ENCODE measurements at places on chromosomes 3 and 15.

- no peak for DNase-seq
These were observed 54.3 kb downstream of the GSK3B start for GRCh38 chr3:120039642-120040610.

- DNase-seq, result no peak
These were observed 863.3 kb downstream of the IGSF11 start for GRCh38 chr3:118171236-118171852.

DNA sequence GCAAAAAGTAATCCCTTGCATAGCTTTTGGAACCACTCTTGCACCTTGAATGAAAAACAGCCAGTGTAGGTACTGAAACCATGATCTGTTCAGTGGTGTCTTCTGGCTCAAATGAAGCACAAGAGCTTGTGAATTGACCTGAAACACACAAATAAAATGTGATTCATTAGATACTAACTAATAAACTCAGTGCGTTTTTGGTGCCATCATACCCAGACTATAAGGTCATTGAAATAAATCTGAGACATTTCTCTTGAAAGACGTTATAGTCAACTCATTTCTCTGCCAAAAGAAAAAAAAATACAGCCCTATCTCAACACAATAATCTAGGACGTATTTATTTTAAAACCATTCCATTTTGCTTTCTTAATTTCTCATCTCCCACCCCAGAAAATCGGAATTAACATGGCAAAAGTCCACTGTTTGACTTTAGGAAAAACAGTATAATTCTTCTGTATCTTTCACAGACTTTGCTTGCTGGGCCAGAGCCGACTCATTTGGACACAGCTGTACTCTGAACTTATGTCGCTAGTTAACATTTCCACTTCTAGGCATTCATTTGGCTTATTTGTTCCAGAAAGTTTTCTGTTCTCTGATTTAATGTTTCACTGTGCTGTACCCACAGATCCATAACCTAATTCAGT, 284.9 kb upstream of the TBL1XR1 start:
- DNase-seq, result no peak

GRCh38 chr3:13772321-13772745, 107.5 kb downstream of the WNT7A start:
- DNase-seq, result no peak

DNA sequence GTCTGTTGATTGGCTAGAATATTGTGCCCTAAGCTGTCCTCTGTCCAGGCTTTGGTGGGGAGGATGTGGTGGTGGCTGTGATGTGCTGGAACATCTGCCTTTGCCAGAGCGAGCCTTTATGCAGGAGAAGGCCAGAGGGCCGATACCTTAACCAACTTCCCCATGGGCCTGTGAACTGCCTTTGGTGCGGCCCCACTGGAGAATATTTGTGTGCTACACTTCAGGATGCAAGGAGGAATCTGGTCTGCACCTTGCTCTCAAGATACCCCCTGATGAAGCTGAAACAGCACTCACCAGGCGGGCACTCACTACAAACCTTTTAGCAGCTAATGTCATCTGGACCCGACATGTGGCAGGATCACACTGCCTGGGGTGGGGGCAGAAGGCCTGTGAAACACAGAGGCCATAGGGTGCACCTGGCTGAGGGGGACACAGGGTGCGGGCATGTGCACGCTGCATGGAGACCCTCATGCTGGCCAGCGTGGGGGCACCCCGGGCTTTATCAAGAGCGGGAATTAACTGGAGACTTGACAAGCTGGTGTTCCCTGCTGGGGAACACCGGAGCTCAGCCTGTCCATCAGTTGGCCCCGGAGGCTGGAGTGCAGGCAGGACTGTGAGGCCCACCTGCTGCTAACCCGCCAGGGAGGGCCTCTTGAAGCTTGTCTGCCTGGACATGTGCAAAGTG, 16.4 kb downstream of the PRR23E start:
- DNase-seq, result no peak
